RPMI7951 (cell line): ENCODE measurements at places on chromosomes 6 and 20.

GRCh38 chr6:153563001-153563400 is 431.9 kb upstream of the RGS17 start:
- no peak for DNase-seq

DNA sequence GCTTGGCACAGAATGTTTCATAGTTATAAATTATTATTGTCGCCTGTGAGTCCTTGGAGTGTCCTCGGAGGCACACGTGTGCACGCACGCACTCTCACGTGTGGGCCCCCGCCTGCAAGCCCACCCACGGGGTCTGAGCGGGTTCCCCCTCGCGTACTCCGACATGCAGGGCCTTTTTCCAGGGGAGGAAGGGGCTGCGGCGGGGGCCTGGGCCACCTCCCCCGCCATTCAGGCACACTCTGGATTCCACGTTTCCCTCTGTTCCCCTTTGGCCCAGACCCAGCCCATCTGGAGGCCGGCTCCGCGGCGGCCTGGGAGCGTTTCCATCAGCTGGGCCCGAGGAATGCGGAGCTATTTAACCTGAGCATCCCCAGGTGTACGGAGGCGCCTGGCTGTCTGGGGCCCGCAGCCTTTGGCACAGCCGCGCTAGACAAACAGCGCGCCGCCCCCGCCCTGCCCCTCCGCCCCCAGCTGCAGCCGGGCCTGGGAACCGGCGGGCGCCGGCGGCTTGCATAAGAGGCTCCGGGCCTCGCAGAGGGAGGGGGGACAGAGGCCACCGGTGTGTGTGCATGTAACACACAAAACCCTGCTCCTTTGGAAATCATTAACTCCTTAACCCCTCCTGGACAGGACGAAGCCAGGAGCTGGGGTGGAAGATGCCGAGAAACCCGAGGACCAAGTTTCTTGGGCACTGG is 3.3 kb downstream of the ID1 start:
- DNase-seq = peak; percentile 75

GRCh38 chr6:124927806-124928205 is 34.4 kb upstream of the RNF217 start:
- peak; percentile 81 for DNase-seq

- DNase-seq = no peak
Observed at GRCh38 chr6:100665041-100665380, 200.3 kb upstream of the SIM1 start.

- no peak for DNase-seq
Observed at GRCh38 chr20:63782051-63782471, 42.5 kb downstream of the SLC2A4RG start.

DNA sequence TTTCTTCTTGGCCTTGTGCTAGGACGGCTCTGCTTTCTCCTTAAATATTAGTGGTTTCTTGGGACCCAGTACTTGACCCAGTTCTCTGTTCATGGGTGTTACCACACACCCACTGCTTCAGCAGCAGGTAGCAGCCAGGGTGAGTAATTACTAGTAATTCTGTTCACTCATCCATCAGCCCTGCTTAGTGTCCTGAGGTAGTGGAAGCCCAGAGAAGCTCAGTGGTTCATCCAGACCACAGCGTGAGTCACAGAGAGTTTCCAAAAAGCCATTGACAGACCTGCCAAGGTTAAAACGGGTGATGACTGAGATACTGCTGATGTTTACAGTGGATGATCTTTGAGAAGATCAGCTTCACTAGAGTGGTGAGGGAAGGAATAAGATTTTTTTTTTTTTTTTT is 51.7 kb upstream of the HINT3 start:
- peak; percentile 92 for DNase-seq

- DNase-seq = no peak
Observed at GRCh38 chr6:166075186-166075585, 92.5 kb downstream of the TBXT start.

DNA sequence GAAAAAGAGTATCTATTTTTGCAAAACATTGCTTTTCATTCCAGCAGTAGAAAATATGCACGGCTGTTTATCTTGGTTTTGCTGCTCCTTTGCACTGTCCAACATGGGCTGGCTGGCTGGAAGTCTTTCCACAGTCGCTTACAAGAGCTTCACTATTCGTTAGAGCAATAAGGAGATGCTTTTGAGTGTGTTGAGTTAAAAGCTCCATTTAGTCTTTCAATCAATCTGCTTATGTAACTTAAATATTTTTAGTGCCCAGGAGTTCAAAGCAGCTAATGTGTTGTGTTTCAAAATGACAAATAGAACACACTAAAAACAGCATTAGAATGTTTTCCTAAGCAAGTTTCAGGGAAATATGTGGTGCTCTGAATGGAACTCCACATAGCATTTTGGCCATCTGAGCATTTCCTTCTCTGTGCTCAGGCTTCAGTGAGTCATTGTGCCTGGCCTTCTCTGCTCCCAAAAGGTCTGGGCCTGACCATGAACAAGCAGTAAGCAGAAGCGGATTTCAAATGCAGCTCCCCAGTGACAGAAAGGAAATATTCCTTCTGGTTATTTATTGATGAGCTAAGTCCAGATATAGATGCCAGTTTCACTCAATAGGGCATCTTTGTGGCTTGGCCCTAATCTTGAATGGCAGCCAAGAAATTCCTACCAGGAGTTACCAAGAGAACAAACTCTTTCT is 580.3 kb downstream of the TENT5A start:
- DNase-seq = peak; percentile 8

GRCh38 chr20:36063916-36064657 is 90.5 kb upstream of the EPB41L1 start:
- no peak for DNase-seq

- DNase-seq = peak; percentile 15
Observed at GRCh38 chr6:148653138-148653776, 93.6 kb upstream of the UST start.

DNA sequence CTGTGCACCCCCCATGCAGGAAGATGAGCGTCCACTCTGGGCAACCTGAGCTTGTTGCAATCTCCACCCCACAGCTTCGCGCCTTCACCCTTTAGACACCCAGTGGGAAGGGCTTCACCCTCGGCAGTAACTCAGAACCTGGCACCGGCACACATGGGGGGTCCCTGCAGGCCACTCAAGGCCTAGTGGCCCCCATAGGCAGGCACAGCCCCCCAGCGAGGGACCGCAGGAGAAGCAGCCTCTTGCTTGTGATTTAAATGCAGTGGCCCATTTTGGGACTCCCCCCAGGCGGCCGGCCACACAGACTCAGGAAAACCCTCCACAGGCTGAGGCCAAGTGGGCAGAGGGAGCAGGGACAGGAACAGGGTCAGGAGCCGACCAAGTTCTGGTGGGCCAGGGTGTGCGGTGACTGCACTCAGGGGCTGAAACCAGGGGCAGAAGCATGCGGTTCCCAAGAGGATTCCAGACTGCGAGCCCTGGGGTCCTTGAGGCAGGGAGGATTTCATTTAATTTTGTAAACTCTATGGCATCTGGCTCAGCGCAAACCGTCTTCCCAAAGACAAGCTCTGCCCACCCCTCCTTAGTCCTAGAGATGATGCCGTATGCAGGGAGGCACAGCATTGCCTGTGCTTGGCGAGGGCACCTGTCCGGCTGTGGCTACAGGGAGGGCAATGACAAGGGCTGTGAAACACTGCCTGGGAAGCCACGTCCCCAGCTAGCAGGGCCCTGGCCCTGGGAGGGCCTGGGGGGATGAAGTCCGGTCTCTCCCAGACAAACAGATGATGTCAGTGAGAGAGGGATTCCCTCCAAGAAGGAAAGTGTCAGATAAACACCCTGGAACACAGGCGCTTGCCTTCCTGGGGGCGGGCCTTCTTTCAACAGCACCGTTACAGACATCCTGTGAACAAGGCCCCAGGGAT is 52.9 kb upstream of the GPR31 start:
- DNase-seq = no peak

DNA sequence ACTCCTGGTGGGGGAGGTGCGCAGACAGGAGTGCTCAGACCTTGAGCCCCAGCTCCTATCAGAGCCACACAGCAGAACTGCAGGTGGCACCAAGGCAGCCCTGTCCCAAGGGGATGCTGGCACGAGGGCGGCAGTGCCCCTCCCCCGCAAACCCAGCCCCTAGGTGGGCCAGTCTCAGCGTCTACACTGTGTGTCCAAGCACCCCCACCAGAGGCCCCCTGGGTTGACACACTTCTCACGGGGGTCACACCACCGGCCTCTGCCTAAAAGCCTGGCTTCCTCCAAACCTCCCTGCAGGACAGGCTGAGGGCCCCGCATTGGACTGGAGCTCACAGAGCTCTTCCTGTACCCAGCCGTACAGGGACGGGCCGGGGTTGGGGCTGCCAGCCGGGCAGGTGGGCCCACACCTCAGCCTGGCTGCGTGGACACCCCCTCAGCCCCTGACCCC is 8.1 kb downstream of the SLC2A4RG start:
- no peak for DNase-seq

DNA sequence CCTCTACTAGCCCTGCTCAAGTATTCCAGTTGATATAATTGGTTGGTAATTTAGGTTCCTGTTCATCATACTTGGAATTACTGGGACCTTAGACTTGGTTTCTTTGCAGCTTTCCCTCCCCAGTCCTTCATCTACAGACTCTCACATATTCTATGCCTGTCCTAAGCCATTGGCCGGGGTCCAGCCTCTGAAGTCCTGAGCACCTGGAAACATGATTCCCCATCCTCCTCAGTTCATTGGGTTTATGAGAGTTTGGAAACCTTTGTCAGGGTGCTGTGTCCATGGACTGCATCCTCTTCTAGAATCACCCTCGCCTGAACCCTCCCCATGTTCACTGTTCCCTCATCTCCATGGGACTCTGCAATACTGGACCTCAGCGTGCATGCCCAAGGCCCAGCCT is 8.8 kb downstream of the GSTA2 start:
- DNase-seq = no peak

GRCh38 chr6:143970456-143971218 is 37.4 kb downstream of the PLAGL1 start:
- no peak for DNase-seq
